HEK293T (cell line): ENCODE measurements at places on chromosomes 11 and 22.

- no peak for DNase-seq
Observed at GRCh38 chr22:47460861-47461260, 698.4 kb downstream of the TBC1D22A start.

- DNase-seq: no peak
Observed at GRCh38 chr11:94845622-94846021, 77.5 kb downstream of the AMOTL1 start.

GRCh38 chr11:113240790-113241635, 73.4 kb upstream of the TTC12 start:
- no peak for DNase-seq

DNA sequence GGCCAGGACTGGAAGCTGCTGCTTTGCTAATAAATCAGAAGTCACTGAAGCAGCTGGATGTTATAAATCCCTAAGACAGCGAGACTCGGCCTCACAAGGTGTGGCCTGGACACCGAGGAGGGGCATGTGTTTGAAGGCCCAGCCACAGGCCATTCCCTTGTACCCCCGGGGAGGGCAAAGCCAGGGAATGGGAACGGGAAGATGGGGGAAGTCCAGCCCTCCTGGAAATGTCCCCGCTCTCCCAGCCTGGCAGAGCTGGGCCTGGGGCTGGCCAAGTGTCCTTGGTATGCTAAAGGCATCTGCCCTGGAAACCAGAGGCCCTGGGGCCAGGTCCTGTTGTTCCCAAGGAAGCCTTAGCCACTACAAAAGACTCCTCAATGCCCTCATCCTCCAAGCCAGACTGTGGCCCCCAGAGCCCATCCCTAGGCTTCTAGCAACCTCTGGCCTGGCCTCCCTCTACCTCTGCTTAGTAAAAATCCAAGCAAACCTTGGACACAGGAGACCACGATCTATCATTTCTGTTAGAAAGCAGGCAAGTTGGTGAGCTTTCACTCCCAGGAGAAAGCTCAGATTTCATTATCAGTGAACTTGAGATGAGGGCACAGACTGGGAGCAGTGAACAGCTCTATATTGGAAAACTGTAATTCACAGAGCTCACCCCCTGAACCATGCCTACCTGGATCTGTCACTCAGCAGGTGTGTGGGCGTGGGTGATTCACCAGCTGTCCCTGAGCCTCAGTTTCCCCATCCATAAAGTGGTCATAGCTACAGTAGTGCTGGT, 11.0 kb downstream of the CHST1 start:
- DNase-seq: no peak

DNA sequence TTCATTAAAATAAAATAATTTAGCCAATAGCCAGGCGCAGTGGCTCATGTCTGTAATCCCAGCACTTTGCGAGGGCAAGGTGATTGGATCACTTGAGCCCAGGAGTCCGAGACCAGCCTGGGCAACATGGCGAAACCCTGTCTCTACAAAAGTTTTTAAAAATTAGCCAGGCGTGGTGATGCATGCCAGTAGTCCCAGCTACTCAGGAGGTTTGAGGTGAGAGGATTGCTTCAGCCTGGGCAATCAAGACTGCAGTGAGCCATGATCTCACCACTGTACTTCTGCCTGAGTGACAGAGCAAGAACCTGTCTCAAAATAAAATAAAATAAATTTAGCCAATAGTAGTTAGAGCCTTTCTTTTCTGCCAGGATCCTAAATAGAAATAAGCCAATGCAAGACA, 12.2 kb downstream of the HPS5 start:
- no peak for DNase-seq

DNA sequence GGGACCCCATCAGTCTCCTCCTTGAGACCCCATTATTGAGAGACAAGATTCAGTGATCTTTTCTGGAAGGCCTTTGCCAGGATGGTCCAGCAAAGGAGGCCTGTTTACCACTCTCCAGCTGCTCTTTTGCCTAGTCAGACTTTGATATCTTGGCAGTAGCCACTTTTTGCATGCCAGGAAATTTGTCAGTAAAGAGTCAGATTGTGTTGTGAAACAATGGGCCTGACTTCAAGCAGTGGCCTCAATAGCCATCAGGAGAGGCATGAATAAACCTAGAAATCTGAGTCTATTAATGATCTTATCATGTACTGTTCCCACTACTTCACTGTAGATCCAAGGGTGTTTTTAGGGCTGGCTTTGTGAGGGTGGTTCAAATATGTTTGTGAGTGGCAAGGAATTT, 479.4 kb downstream of the JRKL start:
- DNase-seq: no peak

DNA sequence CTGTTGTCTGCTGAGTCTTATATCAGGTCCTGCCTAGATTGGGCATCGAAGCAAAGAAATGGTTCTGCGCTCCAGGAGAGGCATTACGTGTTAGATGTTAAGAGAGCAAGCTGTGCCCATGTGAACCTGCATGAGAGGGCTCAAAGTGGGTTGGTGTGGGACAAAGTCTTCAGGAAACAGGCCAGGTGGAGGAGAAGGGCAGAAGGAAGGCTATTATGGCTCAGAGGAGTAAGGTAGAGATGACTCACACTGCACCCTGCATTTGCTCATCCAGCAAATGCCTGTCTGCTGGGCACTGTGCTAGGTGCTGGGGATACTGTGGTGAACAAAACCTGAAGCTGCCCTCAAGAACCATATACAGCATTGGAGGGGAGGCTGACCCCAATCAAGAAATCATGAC, 5.8 kb downstream of the USP35 start:
- DNase-seq: no peak

GRCh38 chr11:69912911-69913451, 93.8 kb upstream of the FGF3 start:
- DNase-seq: no peak

GRCh38 chr22:17829695-17830042, 55.4 kb upstream of the BID start:
- DNase-seq: no peak

DNA sequence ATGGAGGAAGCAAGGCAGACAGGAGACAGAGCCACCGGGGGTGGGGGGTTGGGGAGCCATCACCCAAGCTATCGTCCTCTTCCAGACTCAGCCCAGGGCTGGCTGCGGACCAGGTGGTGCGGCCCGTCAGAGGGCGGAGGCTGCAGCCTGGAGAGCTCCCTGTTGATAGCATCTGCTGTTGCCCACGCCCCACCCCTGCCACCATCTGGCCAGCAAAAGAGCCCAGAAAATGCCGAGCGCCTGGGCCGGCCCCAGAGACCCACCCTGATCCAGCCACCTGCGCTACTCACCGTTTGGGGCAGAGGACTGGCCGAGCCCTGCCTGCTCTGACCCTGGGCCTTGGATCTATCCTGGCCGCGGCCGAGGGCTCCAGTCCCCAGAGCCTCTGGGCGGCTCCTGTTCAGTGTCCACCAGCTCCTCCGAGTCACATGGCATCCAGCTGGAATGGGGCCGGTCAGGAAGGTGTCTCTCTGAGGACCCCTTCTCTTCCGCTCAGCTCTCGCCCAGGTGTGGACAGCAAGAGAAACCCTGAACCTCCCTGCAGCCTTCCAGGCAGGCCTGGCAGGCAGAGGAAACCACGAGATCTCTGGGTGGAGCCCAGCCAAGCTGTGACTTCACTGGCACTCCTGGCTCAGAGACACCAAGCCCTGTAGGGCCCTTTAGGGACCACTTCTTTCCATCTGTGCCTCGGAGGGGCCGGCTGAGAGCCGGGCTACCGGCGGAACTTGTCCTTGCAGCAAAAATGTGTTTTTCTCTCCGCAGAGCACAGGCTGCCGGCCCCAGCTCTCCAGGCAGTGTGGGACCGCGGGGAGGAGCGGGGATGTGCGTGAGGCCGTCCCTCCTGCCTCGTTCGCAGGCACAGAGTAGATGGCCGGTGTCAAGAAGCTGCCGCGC, at the start of gene MRGPRE:
Gene MRGPRE (minus strand): TSS at position 567 of the 894 bp plus-strand sequence. CDS start 3,618 bp downstream, outside the sequence.
- no peak for DNase-seq

DNA sequence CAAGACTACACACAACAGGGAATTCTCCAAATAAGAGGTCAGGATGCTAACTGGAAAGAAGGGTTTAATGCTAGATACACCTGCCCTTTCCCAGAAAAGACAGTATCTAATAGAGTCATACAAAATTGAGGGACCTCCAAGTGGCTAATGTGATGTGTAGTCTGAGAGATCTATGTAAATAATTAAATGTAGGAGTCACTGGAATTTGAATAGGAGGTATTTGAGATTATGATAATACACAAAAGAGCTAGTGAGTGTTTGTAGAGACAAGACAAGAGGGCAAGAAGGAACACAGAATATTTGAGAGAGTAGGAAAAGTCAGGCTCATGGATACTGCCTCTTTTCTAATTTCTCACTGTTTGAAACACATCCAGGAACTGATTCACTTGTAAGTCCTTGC, 15.5 kb upstream of the INSC start:
- DNase-seq: no peak

DNA sequence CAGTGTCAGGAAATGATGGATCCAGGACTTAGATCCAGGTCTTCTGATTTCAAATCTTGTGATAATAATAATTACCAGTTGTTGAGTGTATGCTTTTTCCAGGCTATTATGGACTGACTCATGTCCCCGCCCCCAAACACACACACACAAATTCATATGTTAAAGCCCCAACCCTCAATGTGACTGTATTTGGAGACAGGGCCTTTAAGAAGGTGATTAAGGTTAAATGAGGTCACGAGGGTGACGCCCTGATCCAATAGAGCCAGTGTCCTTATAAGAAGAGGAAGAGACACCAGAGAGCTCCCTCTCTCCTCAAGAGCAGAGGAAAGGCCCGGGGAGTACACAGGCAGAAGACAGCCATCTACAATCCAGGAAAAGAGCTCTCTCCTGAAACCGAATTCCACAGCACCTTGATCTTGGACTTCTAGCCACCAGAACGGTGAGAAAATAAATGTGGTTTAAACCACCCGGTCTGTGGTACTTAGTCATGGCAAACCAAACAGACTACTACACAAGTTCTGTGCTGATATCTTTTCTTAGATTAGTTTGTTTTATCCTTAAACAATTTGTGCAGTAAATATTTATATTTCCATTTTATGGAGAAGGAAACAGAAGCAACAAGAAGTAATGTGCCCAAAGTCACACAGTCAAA, 8.2 kb downstream of the TMPRSS5 start:
- DNase-seq: no peak

- DNase-seq: no peak
Observed at GRCh38 chr11:128911239-128911638, 20.1 kb downstream of the KCNJ5 start.

DNA sequence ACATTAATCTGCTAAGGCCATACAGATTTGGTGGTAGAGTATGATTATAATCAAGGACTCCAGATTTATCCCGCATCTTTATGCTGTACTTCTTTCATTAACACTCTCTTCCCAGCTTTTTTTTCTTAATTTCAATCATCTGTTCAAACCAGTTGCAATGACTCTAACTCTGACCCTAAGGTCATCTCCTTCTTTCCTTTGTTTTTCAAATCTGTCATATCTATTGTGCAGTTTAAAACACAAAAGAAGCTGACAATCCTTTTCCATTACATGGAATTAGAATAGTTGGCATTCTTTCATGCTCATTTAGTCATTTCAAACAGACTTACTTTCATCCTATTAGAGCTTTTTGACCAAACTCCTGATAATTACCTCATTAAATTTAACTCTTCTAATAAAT, 53.6 kb upstream of the GRM5 start:
- DNase-seq: no peak

DNA sequence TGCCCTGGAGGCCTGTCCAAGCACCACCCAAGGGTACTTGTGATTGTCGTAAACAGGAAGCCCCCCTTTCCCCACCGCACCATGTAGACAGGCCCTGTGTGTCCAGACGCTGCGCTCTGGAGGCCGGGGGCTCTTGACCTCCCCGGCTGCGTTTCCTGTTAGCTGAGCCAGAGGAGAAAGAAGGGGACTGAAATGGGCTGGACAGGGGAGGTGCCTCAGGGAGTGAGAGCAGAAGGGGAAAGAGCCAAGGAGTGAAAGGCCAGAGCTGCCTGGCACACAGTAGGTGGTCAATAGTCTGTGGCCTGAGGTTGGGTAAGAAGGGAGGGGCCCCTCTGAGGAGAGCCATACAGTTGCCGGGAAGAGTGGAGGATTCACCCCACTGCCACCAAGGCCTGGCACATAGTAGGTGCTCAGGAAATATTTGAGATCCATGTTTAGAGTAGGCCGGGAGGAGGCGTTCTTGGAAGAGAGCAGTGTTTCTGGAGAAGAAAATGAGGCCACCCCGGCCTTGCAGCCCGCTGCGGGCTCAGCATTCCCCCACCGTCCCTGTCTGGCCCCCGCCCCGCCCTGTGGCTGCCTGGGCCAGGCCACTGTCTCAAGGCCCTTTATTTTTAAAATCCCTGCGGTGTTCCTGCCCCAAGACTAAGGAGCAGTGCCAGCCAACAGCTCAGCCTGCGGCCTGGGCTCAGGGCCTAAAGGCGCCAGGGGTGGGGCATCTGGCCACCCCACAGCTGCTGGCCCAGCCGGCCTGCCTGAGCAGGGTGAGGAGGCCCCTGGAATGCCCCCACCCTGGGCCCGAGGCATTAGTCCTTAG, 13.6 kb upstream of the CDC42EP1 start:
- DNase-seq: no peak

DNA sequence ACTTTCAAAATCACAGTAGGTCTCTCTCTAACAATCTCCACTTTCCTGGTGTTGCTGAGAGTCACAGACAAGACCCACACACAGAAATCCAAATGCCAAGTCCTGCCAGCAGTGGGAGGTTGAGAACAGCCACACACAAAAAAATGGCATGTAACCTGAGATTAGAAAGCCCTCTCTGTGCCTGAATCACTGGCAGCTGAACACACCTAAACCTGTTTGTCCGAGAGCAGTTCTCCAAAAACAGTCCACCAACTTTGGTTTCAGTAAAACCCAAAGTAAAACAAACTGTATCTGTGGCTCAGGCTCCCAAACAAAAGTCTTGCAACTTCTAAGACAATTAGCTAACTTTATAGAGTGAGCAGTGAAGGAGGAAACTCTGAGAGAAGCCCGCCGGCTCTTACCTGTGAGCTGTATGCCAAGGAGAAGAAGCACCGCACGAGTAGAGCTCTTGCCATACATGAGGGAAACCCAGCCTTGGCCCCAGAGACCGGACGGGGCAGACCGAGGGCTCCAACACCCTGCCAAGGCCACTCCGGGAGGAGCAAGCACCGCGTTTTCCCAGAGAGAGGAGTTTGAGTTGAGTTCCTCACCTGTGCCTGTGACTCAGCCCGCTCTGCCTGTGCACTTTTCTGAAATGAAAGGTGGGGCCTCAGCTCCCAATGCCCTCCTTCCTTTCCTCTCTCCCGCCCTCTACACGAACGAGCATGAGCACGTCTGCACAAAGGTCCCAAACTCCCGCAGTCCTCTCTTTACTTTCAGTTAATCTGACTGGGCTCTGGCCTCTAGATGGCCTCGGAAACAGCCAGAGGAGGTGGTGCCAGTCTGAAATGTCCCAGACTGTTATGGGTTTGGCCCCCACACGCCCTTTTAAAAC, at the start of gene MPZL2:
Gene MPZL2 (minus strand): TSS at position 603 of the 874 bp plus-strand sequence. CDS start 144 bp downstream, at position 459.
- DNase-seq: no peak

GRCh38 chr11:62725646-62726045, 1.6 kb downstream of the HNRNPUL2 start:
- no peak for DNase-seq

- no peak for DNase-seq
Observed at GRCh38 chr11:64207256-64208085, 950 bp downstream of the FERMT3 start.

GRCh38 chr11:43687120-43687791, 6.7 kb downstream of the HSD17B12 start:
- no peak for DNase-seq
